ENCODE measurements at places on chromosomes 5 and 9.

DNA sequence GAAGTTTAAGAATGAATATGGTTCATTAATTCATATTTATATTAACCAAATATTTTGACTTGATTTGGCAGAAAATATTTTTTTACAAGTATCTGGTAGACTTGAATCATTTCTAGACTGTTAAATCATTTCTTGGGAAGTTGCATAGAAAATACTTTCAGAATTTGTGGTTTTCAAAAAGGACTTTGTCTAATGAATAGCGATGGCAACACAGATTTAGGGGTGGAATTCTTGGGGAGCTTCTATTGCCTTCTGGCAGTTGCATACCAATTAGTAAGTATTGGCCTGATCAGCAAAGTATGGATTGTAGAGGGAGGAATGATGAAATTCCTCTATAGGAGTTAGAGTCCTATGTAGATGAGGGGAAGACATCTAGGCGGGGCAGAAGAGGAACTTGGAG, 68.6 kb upstream of the CKMT2 start:
- no peak for DNase-seq

DNA sequence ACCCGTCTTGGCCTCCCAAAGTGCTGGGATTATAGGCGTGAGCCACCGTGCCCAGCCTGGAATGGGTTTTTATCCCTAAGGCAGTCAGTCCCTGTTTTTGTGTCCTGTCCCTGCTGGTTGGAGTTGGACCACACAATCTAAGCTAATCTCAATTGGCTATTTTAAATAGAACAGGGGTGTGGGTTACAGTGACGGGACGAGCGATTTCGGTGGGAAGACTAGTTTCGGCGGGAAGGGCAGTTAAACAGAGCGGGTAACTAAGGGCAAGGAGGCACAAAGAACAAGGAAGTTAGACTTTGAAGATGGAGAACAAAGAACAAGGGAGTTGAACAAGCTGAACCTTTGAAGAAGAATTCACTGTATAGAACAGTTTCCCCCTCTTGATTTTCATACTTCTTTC, 1.4 kb downstream of the GTF3C5 start:
- no peak for DNase-seq

- no peak for DNase-seq
Observed at GRCh38 chr5:170596482-170597044, 92.7 kb downstream of the KCNIP1 start.

DNA sequence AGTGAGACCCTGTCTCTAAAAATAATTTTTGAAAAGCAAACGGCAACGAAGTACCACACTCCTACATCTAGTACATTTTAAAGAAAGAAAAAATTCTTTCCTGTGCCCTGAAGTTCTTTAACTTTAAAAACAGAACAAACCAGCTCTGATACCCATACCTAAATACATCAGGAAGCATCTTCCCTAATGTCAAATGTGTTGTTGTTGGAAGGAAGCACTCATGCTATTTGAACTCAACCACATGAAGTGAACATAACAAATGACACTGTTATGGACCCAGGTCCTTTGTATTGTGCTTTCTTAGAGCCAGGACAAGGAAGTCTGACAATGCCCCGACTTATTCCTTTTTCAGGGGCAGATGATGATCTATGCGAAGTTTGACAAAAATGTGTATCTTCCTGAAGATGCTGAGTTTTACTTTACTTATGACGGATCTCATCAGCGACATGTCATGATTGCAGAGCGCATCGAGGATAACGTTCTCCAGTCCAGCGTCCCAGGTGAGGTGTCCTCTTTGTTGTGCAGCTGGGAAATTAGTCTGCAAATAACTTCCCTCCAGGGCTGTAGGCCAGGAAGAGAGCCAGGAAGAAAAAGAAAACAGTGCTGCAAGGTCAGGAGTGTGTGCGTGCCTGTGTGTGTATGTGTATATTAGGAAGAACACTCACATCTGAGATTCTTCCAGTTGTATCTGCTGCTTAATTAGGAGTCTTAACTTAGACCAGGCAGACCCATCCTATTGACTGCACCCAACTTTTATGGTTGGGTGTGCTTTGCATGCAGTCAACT, 123.7 kb downstream of the ARHGEF28 start:
- no peak for DNase-seq

- DNase-seq, result no peak
Observed at GRCh38 chr5:159705948-159706347, 210.3 kb upstream of the ADRA1B start.

GRCh38 chr9:131759017-131759647, 19.3 kb upstream of the RAPGEF1 start:
- no peak for DNase-seq

DNA sequence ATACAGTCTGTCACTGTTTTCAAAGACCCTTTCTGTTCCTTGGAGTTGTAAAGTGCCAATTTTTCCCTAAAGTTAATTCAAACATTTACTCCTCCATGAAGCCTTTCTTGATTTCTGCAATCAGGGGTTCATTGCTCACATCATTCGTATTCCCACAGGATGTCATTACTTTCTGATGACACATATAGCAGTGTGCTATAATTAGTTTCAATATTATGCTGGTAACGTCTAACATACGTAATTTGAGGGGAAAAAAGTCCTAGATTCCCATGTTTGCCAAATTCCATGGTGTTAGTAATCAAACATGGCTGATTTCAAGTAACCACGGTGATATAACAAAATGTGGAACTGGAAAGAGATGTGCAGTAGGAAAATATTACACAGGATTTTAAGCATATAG, 468.2 kb upstream of the MEF2C start:
- DNase-seq, result no peak

DNA sequence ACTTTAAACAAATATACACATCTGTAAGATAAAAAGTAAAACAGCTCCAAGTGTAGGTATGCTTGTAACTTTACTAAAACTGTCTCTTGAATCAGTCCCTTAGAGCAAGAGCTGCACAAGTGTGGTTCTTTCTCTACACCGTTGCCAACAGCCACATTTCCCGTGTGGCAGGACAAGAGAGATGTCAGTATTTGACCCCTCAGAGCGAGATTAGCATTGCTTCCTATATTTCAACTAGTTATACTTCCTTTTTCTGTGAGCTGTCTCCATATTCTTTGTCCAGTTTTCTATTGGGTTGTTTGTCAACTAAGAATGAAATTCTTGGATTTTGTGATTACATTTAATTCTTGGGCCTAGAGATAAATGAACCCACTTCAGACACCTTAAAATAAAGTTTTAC, 8.0 kb downstream of the PLIN2 start:
- DNase-seq, result no peak

GRCh38 chr9:116394070-116394469, 240.5 kb downstream of the PAPPA start:
- DNase-seq, result no peak

GRCh38 chr9:37511016-37512010, 25.6 kb downstream of the POLR1E start:
- no peak for DNase-seq

DNA sequence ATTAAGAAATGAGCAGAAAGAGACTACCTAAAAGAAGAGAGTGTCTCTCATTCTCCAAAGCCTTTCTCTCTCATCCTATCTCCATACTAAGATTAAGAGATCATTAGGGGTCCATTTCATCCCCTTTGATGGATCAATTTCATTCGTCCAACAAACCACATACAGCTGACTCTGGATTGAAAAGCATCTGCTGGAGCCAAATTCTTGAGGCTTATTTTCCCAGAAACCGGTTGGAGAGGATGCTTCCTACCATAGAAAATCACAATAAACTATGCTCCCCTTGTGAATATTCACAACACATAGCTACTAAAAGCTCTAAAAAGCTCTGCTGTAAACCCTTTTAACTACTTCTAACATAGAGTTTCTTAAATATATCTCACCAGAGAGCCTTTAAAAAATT, 755.0 kb upstream of the ZNF608 start:
- no peak for DNase-seq

DNA sequence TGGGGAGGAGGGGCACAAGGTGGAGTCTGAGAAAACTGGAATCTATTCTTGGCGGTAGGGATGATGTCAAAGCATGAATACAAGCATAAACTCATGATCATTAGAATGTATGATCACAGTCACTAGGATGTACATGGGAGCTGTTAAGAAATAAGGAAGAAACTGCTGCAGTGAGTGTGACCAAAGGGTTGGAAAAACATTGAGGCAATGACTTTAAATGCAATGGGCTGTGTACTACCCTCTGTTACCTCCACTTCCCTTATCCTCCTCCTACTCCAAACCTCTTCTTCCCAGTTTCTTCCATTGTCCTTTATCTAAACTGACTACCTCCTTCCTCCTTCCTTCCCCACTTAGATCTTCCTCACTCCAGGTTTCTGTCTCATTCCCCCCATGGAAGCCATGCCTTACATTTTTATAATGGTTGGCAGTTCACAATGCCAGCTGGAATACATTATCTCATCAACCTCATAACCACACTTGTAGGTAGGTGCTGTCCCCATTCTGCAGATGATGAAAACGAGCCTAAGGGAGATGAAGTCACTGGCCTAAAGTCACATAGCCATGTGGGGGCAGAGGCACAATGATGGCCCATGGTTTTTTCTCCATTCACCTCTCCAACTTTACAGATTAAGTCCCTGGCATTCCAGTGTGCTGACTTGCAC, 21.9 kb upstream of the TNFSF15 start:
- no peak for DNase-seq

- DNase-seq, result no peak
Observed at GRCh38 chr5:1521671-1522600, 1.8 kb downstream of the LPCAT1 start.

GRCh38 chr5:59354274-59354673, 539.3 kb downstream of the PDE4D start:
- no peak for DNase-seq

- DNase-seq, result no peak
Observed at GRCh38 chr9:34555002-34555348, 32.2 kb upstream of the ENHO start.

GRCh38 chr5:15031180-15031579, 159.6 kb upstream of the ANKH start:
- no peak for DNase-seq

- DNase-seq, result no peak
Observed at GRCh38 chr5:749101-749670, 35.3 kb downstream of the ZDHHC11B start.

DNA sequence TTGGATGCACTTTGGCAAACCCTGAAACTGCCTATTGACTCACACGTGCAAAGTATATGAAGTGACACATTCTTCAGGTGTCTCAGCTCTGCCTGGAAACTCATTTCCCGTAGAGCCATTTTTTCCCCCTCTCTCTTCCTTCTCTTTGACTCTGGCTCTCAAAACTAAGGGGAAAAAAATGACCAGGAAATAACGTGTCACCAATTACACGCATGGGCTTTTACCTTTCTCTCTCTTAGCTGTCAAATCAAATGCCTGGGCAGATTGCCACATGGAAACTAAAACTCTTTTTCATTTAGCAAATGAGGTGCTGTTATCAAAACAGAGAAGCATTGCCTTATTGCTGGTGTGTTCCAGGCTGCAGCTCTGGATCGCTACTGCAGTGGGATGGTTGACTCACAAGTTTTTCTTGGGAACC, 18.3 kb upstream of the IFNK start:
- no peak for DNase-seq

DNA sequence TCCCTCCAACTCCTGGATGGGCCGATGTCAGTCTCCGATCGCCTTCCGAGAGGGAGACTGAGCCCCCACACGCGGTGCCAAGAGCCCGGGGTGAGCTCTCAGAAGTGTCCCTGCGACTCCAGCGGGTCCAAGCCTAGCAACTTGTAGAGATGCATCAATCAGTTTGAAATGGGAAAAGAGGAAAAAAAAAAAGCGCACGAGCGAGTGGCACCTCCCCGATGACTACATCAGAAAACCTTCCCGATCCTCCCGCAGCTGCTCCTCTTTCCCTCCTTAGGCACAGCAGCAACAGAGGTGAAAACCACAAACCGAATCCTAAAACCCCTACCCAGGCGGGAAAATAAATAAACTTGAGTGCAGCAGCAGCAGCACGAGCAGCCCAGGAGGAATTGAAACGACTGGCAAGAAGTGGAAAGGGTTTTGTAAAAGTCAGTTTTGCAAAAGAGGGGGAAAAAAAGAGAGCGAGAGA, 1.0 kb upstream of the EFNA5 start:
- DNase-seq, result no peak

GRCh38 chr5:144103611-144104485, 66.6 kb downstream of the YIPF5 start:
- DNase-seq, result no peak

DNA sequence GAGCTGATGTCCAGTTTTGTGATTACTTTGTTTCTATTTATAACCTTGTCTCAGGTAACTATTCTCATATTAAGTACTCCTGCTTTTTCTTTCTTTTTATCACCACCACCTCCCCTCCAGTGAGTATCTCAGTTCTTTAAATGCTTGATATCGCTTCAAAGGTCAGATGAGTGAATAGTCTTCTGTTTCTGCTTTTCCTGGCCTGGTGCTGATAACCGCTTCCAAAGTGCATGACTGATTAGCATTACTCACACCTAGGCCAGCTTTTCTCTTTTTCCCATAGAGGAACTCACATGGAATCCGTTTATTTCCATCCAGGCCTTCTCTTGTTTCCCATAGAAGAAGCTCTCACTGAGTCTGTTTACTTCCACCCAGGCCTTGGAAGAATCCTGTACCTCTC, 3.2 kb downstream of the SLC36A1 start:
- DNase-seq, result no peak
